ENCODE measurements at places on chromosomes 7 and 10. TPM values are rescaled to one million over a fixed set of nuclear protein-coding genes. Genes with fewer than 3 reads are reported as not detected.
A peak's percentile ranks its signal among the peaks of the same experiment; 100 is the strongest.

- DNase-seq: no peak
Observed at GRCh38 chr7:55097100-55097499, 78.3 kb downstream of the EGFR start.

GRCh38 chr7:95622001-95622549, 25.8 kb upstream of the PDK4 start:
- no peak for DNase-seq

DNA sequence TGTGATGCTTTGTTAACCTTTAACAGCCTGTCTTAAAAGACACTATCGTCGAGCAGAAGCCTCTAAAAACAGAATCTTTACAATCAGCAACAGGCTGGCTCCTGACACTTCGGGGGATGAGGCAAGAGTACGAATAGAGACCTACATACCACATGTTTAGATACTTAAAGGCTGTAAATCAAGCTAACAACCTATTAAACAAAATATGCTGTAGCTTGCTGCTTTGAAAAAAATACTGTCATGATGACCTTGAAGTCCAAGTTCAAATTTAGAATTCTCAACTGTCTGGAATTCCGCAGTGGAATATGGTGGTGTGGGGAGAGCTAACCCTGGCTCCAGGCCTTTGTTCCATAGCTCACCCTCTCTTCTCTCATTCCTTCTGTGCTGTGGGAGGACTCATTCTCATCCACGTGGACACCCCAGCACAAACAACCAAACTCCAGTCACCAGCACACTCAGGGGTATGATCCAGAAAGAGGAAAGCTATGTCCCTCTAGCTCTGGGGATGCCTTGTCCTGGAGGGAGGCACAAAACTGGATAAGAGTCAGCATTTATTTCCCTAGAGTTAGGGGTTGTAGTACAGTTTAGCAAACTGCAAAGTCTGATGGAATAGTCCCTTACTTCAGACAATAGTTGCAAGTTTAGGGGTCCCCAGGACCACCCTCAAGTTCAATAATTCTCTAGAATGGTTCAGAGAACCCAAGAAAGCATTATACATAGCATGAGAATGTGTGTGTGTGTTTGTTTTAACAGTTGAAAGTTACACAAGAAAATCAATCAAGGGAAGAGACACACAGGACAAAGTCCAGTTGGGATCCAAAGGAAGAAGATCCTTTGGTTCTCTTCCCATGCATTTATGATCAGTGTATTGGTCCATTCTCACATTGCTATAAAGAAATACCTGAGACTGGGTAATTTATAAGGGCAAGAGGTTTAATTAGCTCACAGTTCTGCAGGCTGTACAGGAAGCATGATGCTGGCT, 196.1 kb upstream of the SVIL start:
- DNase-seq: no peak

DNA sequence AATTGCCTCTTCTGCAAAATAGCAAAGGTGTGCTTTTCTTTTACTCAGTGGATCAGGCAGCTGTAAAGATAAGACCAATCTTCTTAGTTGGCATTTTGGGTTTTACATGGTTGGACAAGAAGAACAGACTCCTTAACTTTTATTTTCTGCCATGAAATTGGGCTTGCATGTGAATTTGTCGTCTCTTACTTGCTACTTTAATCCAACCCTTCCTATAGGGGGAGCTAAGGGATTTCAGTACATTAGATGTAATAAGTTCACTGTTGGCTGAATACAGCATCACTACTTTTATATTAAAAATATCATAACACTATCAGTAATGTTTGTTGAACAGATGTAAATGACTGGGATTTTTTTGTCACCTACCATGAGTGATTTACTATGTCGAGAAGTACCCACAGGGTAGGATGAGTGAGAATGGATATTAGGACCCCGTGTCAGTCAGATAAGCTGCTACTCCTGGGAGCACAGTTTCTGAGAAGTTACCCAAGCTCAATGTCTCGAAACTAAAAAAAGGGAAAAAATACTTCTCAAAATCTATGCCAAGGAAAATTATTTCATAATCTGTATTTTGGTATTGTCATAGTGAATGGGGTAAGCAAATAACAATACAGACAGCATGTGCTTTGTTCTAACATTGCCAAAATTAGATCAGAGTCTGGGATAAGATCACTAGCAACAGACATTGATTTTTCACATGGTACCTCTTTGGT, 127.4 kb upstream of the AGR3 start:
- no peak for DNase-seq

DNA sequence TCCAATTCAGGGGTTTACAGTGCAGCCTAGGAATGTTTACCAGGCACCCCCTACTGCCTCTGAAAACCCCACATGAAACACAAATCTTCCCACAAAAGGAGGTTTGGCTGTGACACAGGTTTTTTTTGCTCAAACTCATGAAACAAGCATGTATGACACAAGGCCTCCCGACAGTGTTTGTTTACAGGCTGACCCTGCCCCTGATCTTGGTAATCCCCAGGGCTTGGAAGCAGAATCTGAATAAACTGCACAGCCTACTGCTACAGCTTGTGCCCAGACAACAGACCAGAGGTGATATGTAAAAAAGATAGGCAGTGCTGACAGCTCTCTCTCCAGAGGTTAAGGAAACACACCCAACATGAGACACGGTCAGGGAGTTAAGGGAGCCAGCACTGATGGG, 184.2 kb downstream of the KMT2E start:
- DNase-seq: no peak

DNA sequence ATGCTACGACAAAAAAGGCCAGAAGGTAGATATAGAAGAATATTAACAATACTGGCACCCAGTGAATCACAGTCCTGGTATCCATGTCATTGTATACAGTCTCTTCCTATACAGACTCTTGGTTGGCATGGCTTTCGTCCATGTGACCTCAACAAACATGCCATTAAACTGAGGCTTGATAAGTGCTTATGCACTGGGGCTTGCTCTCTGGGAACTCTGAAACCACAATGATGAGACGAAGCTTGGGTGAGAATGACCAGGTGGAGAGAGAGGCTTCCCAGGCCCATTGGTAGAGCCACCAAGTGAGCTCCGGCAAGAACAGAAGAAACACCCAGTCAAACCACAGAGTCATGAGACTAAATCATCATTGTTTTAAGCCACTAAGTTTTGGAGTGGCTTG, 33.2 kb downstream of the PNPLA8 start:
- DNase-seq: no peak

GRCh38 chr7:108138911-108139310, 8.8 kb upstream of the LAMB4 start:
- no peak for DNase-seq

DNA sequence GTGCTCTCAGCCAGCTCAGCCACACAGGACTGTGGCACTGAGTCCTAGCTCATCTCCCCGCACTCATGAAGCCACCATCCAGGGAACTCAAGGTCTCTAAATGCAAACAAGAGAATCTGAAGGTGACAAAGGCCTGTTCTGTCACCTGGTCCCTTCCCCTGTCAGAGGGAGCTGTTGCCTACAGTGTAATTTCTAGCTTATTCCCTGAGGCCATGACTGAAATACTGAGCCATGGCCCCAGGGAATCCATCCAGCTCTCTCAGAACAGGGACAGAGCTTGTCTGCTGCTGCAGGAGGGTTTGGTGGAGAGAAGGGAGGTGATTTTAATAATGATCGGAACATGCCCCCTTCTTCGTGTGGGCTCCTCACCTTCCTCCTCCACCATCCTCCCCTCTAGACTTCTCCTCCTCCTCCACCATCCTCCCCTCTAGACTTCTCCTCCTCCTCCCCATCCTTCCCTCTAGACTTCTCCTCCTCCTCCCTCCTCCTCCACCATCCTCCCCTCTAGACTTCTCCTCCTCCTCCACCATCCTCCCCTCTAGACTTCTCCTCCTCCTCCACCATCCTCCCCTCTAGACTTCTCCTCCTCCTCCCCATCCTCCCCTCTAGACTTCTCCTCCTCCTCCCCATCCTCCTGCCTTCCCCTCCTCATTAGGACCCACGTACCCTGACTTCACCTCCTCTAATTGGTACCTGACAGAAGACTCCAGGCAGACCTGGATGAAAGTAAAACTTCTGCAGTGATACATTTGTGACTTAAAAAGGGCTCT, 338.0 kb upstream of the MKI67 start:
- DNase-seq: peak; percentile 16

DNA sequence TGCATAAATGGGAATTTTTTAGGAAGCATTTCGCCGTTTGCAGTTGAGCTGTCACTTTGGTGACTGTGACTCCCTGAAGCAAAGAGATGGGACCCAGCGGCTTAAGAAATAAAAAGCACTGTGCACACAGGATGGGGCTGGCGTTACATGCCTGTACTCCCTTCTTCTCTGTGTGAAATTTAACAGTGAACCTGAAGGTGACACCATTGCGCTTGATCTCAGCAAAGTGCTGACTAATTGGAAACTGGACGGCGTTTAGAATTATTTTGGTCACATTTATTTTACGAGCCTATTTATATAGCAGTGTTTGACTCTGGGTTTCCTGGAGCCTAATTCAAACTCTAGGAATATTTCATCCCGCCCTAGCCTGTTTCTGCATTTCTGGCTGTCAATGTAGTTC, 146.2 kb downstream of the PAXIP1 start:
- DNase-seq: no peak

GRCh38 chr7:159070431-159071148, 74.1 kb downstream of the VIPR2 start:
- DNase-seq: no peak

GRCh38 chr10:94076325-94076841, 82.7 kb downstream of the PLCE1 start:
- no peak for DNase-seq

- no peak for DNase-seq
Observed at GRCh38 chr10:32109603-32110002, 53.4 kb upstream of the KIF5B start.

DNA sequence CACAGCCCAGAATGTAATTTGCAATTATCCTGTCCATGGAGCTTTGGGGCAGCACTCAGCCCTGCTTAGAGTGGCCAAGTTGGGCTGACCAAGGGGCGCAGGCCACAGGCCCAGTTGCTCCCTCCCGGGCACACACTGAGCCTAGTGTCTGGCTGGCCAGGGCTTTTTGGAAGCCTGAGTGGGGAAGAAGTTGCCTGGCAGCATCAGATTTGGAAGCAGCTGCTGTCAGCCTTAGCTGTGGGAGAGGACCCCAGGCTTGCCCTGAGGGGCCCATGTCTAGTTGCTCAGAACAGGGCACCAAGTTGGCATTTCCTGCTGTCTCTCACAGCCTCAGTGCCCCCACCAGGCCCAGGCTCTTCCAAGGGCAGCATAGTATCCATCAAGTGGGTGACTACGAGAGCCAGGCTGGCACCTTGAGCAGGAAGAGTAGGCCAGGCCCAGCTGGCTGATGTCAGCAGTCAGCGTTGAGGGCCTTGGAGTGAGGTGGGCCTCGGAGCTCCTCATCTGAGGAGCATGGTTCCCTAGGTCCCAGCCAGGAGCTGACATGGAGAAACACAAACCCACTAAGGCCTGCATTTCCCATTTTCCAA, 14.4 kb downstream of the ANTXRL start:
- no peak for DNase-seq

DNA sequence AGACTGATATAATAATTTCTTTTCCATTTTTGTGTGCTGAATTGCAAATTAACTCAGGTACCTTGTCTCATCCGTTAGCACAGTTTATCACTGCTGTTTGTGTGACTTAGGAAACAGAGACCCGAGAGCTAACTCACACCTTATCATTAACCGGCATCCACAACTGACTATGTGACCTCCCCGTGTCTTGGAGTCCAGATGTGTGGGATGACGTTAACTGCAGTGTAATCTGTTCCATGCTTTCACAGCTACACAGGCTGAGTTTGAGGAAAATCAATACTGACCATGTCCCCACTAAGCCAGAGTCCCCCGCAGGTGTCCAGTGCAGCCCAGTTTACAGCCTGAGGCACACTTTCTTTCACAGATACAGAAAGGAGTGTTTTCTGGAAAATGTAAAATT, 154.7 kb downstream of the COBL start:
- DNase-seq: no peak

GRCh38 chr7:33592718-33593117, 312.6 kb upstream of the BMPER start:
- DNase-seq: no peak

- DNase-seq: peak; percentile 83
Observed at GRCh38 chr10:113661332-113661731, 2.5 kb downstream of the NRAP start.

- DNase-seq: no peak
Observed at GRCh38 chr10:116457488-116457887, 29.8 kb downstream of the PNLIPRP3 start.

DNA sequence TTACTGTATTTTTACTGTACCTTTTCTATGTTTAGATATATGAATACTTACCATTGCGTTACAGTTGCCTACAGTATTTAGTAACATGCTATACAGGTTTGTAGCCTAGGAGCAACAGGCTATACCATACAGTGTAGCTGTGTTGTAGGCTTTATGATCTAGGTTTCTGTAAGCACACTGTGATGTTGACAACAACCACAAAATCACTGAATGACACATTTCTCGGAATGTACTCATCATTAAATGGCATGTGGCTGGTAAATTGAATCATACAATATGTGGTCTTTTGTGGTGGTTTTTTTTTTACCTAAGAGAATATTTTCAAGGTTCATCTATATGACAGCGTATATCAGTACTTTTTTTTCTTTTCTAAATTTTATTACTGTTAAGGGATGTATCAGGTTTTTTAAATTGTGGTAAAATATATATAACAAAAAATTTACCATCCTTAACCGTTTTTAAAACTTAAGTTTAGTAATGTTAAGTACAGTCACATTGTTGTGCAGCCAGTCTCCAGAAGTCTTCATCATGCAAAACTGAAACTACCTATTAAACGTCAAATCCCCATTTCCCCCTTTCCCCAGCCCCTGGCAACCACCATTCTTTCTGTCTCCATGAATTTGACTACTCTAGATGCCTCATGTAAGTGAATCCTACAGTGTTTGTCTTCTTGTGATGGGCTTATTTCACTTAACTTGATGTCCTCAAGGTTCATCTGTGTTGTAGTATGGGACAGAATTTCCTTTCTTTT, 21.5 kb downstream of the BTAF1 start:
- DNase-seq: no peak

DNA sequence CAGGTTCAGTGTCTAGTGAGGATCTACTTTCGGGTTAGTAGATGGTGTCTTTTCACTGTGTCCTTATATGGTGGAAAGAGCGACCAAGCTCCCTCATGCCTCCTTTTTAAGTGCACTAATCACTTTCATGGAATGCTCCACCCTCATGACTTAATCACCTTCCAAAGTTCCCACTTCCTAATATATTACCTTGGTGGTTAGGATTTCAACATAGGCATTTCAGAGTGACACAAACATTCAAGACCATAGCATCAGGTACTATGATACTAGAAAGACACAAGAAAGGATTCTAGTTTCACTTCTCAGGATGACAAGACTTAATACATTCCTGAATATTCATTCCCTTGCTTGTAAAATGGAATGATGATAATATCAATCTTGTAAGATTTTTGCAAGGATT, 119.1 kb upstream of the FAM3C start:
- no peak for DNase-seq

GRCh38 chr7:56291-56913, 136.0 kb upstream of the FAM20C start:
- no peak for DNase-seq

Gene TLX1
- not detected for total RNA-seq

Gene FAM131B
- total RNA-seq: 0.38 TPM

Gene OPN1SW
- not detected for total RNA-seq

Gene CALML3
- total RNA-seq: not detected

Gene LRRN3
- 5.6 TPM for total RNA-seq

Gene C1GALT1
- 22.0 TPM for total RNA-seq

Gene ZNF800
- total RNA-seq: 37.3 TPM

Gene PVRIG
- total RNA-seq: not detected

Gene SEMA3E
- not detected for total RNA-seq

Gene UTF1
- not detected for total RNA-seq

Gene RNF148
- 0.46 TPM for total RNA-seq

Gene HABP2
- total RNA-seq: 0.60 TPM

All from gastrocnemius medialis (tissue), 4 donors.